Activated T-cell treated with anti-CD3 and anti-CD28 coated beads for 24 hours (primary cell): ENCODE measurements at places on chromosomes 2 and 18.

DNA sequence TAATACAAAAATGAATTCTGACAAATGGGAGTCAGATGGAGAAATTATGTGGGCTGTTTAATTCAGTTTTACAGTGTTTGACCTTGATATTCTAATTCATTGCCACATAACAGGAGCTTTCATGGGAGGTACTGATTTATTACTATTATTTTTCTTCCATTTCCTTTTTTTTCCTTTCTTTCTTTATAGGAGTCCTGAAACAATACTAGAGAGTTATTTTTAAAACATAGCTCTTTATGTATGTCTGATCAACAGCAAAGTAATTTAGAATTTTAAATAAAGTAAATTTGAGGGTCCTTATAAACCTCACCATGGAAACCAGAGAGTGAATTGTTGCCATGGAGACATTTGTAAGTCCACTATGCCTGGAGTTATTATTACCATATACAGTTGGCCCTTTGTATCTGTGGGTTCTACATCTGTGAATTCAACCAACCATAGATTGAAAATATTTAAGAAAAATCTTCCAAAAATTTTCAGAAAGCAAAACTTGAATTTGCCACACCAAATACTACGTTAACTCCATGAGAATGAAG lies 40.9 kb upstream of the PPP4R1 start:
- DNase-seq, result no peak

- no peak for DNase-seq
These were observed 72.9 kb downstream of the ZBTB7C start for GRCh38 chr18:48336332-48336731.

DNA sequence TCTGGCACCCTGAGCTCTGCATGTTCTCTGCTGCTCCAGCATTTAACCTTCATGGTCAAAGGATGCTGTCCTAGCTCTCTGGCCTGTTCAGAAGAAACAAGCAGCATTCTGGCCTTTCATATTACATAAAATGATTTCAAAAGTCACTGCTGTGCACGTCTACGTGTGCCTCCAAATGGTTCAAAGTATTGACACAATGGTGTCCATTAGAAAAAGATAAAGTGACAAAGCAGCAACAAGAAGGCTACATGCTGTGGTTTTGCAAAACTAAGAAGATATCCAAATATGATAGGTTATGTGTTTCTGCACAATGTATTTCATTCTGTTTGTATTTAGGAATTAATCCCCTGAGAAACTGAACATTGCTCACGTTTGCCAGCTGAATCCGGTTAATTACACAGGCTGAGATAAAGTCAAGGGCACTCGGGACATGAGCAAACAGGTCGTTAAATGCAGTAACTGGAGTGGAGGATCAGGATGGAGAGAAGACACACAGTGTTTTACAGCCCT lies 258.5 kb downstream of the DOK6 start:
- no peak for DNase-seq

DNA sequence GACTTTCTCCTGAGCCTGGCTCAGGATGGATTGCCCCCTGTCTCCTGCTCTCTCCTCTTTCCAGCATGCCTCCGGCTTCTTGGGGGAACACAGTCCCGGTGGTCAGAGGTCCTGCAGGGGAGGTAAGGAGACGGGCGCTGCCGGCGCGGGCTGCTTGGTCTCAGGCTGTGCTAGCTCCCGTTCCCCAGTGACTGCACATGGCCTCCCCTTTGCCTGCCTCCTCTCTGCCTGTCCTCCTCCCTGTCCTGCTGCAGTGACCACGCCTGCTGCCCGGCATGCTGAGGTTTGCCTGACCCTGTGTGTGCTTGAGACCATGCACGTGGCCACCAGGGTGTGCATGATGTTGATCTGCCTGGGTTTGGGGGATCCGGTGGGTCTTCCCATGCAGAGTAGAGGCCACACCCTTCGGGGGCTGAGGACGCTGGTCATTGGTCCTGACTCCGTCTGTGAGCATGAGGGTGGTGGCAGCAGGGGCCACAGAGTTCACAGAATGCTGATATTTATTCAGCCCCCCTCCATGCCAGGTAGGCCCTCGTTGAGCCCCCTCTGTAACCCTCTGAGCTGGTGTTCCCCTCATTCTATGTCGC lies 42.9 kb upstream of the MCFD2 start:
- DNase-seq, result no peak

GRCh38 chr2:119064567-119064966 lies 94.0 kb downstream of the C1QL2 start:
- no peak for DNase-seq

- no peak for DNase-seq
These were observed 63.9 kb downstream of the CCBE1 start for GRCh38 chr18:59633317-59633716.

DNA sequence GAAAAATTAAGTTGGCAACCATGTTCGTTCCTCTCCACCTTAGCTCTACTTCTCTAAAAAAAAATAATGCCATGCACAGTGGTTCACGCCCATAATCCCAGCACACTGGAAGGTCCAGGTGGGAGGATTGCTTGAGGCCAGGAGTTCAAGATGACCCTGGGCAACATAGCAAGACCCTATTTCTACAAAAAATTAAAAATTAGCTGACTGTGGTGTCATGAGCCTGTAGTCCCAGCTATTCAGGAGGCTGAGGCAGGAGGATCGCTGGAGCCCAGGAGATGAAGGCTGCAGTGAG lies 40.1 kb upstream of the NPAS2 start:
- DNase-seq, result no peak

DNA sequence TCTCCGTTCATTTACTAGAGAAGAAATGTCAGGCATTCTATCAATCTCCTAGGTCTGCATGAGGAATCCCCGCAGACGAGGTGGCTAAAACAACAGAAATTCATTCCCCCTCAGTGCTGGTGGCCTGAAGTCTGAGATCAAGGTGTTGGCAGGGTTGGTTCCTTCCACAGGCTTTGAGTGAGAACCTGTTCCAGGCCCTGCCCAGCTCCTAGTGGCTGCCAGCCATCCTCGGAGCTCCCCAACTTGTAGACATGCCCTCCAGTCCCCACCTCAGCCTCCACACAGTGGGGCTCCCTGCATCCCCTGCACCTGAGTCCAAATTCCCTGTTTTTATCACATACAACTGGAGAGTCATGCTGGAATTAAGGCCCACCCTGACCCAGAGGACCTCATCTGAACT lies 145.3 kb upstream of the ALKAL2 start:
- DNase-seq, result no peak

- DNase-seq, result no peak
These were observed 9.0 kb downstream of the HOXD8 start for GRCh38 chr2:176138526-176138922.

- no peak for DNase-seq
These were observed 120.6 kb upstream of the BOD1L2 start for GRCh38 chr18:57026316-57026715.

GRCh38 chr2:23616630-23617029 lies 231.7 kb downstream of the KLHL29 start:
- no peak for DNase-seq

- DNase-seq, result no peak
These were observed 5.7 kb upstream of the CHN1 start for GRCh38 chr2:175010848-175011254.

DNA sequence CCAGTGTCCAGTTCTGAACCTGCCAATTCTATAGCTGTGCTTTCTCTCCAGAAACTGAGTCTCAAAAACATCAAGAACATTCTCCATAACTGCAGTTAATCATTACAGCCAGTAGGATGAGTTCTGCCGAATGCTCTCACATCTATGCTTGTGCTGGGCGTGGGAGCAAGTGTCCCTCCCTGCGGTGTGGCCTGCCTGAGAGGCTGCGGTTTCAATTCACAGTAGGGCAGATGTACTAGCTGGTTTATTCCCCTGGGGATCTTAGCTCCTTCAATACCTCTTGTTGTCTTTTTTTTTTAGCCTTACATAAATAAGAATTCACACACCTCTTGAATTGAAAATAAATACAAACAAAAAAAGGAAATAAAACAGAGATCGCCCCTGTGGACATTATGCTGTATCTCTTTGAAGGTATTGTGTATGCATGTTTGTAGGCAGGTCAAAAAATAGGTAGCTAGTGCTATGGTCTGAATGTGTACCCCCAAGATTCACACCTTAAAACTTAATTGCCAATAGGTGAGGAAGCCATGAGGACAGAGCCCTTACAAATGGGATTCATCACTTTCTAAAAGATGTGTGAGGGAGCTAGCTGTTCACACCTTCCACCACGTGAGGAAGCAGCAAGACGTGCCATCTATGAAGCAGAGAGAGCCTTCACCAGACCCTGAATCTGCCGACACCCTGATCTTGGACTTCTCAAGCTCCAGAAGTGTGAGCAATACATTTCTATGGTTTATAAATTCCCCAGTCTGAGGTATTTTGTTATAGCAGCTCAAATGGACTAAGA lies 74.3 kb downstream of the BCL2L11 start:
- DNase-seq, result no peak

- DNase-seq, result no peak
These were observed 342.3 kb upstream of the EPHA4 start for GRCh38 chr2:221914334-221914880.

DNA sequence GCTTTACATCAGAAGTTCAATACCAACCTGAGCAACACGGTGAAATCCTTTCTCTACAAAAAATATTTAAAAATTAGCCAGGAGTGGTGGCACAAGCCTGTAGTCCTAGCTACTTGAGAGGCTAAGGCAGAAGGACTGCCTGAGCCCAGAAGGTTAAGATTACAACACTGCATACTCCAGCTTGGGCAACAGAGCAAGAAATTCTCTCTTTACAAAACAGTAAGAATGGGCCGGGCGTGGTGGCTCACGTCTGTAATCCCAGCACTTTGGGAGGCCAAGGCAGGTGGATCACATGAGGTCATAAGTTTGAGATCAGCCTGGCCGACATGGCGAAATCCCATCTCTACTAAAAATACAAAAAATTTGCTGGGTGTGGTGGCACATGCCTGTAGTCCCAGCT lies 113.2 kb downstream of the USP34 start:
- no peak for DNase-seq

GRCh38 chr18:38545071-38545470 lies 979.5 kb upstream of the CELF4 start:
- DNase-seq, result no peak

DNA sequence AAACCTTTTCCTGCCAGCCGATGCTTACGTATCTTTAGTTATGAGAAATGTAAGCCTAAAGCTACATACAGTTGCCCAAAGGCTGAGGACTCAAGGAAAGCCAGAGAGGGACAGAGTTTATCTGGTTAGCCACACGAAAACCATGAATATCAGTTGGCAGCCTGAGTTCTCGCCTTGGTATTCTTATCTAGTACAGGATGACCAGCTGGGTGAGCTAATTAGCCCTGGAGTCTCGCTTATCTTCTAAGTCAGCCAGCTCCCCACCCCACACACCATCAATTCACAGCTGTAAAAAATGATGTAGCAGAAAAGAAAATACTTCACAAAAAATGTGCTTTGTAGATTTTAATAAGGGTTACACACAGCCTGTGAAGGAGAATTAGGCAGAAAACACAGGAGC lies 617.5 kb upstream of the SOX11 start:
- no peak for DNase-seq

DNA sequence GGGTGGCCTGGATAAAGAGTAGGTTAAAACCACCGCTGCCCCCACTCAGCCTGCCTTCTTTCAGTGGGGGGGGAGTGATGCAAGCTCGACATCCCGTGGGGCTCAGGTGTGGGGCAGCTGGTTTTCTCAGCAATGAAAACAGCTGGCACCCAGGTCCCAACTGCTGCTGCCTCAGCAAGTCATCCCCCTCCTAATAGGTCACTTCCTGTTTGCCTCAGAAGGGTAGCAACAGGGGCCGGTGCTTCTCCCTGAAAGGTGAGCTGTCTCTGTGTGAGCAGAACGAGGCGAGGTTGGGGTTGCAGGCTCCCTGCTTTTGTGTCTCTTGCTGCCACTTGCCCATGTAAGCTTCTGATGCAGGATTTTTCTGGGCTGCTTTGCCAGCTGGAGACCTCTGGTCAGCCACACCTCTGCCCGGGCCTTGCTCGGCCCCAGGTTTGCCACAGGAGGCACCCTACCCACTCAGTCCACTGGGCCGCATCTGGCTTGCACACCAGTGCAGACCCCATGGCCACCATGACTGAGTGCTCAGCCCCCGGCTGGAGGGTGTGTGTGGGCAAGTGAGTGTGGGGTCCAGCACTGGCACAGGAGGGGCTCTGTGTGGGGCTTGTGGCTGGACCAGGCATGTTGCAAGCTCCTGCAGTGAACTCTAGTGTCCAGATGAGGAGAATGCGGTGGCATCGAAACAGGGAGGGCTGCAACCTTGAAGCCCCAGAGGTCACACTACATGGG lies 11.5 kb upstream of the ASB1 start:
- DNase-seq, result no peak

DNA sequence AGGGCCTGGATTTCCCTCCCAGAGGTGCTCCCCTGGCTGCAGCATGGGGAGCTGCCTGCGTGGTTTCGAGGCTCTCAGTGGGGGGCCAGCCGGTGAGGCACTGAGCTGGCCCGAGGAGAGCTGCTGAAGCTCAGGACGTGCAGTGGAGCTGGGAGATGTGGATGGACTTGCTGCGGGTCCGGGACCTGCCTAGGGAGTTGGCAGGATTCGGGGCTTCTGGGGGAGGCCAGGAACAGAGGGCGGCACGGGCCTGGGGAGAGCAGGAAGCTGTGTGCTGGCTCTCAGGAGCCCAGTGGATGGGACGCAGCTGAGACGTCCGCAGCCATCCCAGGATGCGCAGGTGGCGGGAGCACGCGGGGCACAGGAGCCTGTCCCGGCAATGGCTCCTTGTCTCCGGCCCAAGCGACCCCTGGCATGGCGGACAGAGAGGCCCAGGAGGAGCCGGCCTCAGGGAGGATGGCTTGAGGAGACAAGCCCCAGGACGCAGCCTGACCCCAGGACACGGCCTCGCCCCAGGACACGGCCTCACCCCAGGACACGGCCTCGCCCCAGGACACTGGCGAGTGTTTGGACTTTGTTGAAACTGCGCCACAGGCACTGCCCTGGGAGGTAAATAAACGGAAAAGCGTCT lies 116.1 kb downstream of the NFATC1 start:
- DNase-seq, result no peak

DNA sequence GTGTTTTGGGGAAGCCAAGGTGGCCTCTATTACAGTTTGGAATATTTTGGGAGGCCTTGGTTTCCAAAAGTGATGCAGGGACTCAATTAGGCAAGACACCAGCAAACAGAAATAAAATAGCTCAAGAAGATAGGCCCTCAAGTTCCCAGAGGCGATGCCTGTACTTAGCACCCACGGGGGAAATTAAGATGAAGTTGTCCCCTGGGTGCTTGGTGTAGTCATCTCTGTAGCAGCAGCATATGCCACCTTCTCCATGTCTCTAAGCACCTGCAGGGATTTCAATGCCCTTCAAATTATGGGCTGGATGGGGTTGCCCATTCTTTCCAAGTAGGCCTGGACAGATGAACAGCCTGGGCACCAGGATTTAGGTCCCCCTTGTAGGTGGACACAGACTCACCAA lies 185.0 kb downstream of the CTIF start:
- DNase-seq, result no peak
